HT-29 (cell line): ENCODE measurements at places on chromosomes 1 and 21.

DNA sequence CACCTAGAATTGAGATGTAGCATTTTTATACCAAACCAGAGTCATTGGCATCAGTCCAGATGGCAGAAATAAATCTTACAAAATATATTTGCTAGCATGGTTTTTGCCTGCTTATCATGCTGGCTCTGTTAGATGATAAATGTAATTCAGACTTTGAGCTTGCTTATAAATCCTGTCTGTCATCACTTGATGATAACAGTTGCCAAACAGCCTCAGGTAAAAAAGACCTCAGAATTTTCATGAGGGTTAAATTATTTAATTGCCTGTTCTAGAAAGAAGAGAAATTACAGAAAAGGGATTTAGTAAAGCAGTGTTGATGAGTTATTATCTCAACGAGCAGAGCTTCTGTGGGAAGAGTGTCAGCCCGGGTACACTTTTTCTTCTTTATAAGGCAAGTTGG is 83.3 kb downstream of the FNBP1L start:
- DNase-seq: no peak

DNA sequence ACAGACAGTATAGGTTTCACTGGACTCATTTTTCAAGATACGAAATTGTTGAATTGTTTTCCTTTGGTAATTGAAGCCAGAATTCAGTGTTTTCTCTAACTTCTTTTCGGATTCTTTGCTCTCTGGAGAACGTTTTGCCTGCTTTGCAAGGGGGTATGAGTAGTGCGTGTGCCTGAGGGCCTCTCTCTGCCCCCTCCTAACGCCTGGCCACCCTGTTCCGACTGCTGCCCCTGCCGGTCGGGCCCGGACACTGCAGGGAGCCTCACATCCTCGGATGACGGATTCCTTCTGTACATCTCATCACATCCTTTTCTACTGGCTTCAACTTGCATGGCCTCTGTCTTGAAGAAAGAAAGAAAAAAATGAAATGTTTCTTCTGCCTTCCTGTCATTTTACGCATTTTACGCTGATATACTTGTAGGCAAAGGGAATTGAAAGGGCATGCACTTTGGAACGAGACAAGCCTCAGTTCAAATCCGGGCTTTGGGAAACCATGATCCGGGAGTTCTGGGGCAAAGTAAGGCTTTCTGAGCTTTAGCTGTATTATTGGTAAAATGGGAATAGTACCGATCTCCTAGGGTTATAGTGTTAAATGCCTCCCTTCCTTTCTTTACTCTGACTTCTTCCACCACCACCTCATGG is 65.1 kb downstream of the DISC1 start:
- DNase-seq: peak; percentile 31

DNA sequence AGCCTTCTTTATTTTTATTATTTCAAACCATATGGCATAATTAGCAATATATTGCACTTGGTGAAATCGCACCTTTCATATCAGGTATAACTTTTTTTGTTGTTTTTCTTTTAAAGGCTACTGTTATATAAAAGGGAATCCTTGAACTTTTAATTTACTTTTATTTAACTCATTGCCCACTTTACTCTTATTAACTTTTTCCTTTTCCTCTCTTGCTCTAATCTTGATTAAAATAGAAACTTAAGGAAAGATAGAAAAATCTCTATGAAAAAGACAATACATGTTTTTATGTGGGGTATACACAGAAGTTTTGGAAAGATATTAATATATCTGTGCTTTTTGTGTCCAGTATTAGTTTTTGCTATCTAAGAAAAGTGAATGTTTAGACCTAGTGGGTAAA is 805.8 kb downstream of the USP25 start:
- no peak for DNase-seq

DNA sequence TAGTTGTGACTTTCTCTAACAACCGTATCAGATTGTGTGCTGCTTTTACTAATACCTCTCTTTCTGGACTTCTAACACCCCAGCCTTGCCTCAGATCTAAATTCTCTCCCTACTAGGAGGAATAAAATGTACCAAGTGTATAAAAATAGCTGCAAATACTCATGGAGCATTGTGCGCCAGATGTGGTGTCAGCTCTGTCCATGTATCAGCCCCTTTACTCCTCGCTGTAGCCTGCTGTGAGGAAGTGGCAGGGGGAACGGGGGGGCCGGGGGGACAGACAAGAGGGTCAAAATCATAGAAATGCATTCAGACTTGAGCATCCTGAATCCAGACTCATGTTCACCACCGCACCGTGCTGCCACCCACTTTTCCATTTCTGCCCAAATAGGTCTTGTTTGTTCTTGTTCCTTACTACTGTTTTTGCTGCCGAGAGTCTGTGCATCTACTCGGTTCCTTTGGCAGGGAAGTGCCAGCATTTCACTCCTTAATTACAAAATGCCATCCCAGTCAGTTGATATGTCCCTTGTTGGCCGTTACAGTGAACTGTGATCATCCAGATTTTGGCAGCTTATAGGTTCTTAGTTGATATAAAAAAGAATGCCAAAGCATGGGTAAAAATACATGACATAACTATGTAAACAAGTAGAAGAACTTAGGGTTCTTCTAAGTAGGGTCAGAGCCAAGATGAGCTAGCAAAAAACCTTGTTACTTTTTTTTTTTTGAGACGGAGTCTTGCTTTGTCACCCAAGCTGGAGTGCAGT is 76.4 kb downstream of the UBE4B start:
- no peak for DNase-seq

DNA sequence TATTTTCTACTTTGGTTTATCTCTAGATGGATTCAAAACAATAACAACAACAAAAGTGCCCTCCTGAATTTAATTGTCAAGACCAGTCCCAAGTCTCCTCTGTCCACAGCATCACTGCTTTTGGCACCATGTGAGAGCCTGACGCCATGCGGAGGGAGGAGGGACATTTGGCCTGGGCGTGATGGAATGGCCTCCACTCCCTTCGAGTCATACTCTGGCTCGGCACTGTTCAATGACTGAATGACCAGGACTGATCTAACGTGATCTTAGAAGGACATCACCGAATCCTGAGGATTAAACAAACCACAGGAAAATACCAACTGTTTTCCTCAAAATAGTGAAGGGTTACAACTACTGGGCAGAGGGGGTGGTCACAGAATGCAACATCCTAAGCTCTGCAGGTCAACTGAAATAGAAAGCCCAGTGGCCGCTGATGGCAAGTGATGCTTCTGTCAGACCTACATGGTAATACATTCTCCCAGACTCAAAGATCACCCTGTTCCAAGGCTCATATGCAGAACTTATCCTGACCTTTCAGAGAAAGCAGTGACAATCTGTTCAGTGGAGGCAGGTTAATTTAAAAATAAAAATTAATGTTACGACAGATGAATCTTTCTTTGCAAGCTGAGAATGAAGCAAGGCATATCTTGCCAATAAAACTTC is 19.1 kb downstream of the SRSF4 start:
- no peak for DNase-seq

DNA sequence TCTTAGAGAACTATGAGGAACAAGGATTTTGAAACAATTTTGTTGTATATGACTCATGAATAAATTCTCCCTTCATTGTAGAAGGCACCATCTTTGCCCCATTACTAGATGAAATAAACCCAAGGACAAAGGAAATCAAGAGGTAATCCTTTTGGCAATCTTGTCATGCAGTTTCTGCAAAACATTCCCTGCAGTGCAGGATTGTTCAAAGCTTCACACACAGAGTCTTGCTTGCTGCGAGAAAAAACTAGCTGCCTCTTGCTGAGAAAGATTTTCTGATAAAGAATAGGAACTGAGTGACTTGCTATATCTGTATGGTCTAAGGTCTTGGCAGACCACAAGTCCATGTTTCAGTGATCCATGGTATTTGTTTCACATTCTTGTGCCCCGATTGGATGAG is 657.4 kb upstream of the ADGRL4 start:
- DNase-seq: no peak

GRCh38 chr1:3910049-3910731 is 10.1 kb upstream of the C1orf174 start:
- no peak for DNase-seq

DNA sequence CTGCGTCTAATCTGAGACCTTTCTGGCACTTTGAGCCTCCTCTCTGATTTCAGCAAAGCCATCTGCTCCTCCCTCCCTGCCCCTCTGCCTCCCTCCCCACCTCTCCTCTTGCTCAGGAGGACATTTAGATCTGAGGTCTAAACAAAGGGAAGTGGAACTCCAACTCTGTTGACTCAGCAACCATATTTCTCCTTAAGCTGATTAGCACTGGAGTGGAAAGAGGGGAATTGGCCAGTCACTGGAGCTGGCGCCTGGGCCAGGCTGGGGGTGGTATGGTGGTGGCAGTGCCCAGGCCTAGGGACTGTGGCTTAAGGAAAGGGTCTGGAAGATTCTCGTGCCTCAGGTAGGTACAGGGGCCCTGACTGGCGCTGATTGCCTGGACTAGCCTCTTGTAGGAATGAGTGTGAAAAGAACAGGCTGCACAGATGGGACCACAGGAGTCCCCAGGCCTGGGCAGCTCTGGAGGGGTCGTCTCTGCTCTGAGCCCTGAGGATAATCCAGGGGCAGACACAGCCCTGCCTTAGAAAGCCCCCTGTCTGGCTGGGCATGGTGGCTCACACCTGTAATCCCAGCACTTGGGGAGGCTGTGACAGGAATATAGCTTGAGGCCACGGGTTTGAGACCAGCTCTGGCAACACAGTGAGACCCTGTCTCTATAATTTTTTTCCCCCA is 11.9 kb downstream of the SH2D2A start:
- DNase-seq: no peak
